ENCODE measurements at places on chromosomes 16 and 17.

GRCh38 chr16:88408561-88409142, 25.9 kb downstream of the ZNF469 start:
- no peak for DNase-seq

- no peak for DNase-seq
These were observed 9.6 kb upstream of the AKAP10 start for GRCh38 chr17:19986941-19987861.

GRCh38 chr17:68835071-68835470, 120.1 kb downstream of the ABCA8 start:
- DNase-seq, result no peak

- no peak for DNase-seq
These were observed 11.5 kb upstream of the IL34 start for GRCh38 chr16:70634861-70635260.

- no peak for DNase-seq
These were observed 28.7 kb upstream of the GAS7 start for GRCh38 chr17:10226930-10227695.

GRCh38 chr17:67388986-67389385, 11.9 kb downstream of the PITPNC1 start:
- DNase-seq, result no peak

- DNase-seq, result no peak
These were observed 956.3 kb upstream of the SOX9 start for GRCh38 chr17:71164561-71164960.

GRCh38 chr17:62688398-62689160, 61.1 kb downstream of the MRC2 start:
- DNase-seq, result no peak

GRCh38 chr17:42660692-42661345, 1.7 kb downstream of the TUBG2 start:
- DNase-seq, result no peak

DNA sequence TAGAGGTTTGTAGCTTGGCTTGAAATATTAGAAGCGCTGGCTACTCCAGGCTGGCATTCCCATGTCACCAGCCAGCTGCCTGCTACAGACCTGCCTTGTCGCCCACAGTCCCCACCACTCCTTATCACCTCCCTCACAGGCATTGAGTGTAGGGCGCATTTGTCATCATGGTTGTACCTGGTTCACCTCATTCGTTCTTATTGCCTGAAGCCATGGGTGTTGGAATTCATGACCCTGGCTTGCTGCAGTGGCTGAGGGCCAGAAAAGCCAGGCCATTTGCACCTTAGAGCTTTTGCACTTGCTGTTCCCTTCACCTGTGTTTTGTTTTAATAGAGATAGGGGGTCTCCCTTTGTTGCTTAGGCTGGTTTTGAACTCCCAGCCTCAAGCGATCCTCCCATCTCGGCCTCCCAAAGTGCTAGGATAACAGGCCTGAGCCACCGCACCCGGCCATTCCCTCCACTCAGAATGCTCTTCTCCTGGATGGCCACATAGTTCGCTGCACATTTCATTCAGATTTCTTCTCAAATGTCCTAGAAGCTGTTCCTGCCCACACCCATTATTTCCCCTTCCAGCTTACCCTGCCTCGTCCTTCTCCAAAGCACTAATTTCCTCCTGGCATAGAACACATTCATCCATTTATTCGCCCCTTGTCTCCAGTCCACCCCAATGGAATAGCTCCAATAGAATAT, 97.6 kb downstream of the C16orf78 start:
- no peak for DNase-seq

DNA sequence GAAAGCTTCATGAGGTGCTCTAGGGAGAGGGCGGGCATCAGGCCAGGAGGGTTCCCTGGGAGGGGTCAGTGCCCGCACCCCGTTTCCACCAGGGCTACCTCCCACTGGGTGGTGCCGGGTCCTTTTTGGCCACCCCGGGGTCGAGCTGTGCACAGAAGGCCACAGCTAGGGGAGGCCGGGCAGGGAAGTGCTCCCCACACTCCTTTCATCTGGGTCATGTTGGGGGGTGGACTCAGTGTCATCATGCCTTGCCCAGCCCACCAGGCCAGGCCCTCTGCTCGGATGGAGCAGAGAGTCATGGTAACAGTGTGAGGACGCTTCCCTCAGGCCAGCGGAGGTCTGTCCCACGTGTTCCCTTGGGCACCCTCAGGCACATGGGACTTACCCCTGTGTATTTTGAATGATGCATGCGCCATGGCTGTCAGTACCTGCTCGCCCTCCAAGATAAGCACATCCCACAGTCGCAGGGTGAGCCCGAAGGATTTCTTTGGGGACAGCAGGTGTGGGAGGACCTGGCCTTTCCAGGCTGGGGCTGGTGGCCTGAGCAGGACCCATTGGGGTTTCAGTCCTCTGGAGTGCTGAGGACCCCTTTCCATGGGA, 46.4 kb downstream of the TNFRSF13B start:
- DNase-seq, result no peak

GRCh38 chr16:17145029-17145428, 325.7 kb downstream of the XYLT1 start:
- no peak for DNase-seq

DNA sequence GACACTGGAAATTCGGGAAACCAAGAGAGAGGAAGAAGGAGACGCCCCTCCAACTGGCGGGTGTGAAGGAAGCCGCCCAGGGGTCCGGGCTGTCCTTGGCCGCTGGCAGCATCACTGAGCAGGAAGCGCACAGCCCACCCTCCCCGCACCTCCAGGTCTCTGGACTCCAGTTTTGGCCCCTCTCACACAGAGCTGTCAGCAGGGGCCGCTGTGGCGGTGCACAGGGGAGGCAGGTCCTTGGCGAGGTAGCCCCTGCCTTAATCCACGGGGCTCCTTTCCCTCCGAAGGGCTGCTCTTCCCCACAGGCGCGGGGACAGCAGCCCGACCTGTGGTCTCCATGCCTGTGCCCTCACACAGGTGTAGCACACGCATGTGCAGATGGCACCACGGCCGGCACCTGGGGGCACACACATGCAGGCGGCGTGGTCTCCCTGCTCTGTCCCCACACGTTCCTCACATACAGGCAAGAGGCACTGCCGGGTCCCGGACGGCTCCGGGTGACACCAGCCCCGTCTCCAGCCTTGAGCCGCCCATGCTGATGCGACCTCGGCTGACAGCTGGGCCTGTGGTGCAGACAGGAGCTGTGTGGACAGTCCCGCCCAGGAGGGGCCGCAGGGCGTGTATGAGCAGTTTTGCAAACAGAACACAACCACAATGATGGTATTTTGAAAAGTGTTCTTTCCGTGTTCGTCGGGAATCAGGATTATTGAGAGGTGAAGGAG, 26.6 kb upstream of the CHMP6 start:
- DNase-seq, result no peak

DNA sequence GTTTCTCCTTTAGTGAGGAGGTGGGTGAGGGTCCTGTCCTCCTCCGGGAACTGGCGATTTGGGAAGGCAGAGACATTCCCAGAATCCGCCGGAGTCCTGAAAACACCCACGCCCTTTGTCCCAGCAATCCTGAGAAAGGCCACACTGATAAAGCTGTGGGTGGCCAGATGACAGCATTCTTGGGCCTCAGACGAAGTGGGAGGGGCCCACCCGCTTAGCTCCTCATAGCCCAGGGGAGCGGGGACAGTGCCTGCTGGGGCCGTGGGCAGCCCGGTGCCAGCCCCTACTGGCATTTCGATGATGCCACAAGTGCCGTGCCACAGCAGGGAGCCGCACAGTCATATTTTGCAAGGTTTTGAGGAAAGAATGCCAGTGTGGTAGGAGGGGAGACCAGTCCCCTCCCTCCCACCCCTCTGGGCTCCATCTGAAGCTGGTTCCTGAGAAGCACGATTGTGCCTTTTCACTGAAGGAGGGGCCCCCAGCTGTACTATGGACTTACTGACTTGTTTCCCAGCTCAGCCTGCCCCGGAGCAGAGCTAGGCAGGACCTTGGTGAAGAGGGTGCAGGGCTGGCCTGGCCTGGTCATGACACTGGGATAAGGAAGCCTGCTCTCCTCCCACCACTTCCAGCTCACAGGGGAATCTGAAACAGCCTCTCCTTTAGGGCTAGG, 20.9 kb upstream of the MPRIP start:
- no peak for DNase-seq

Data from KG1 (cell line).